ENCODE measurements at places on chromosomes 3 and 15. TPM values are rescaled to one million over a fixed set of nuclear protein-coding genes. Genes with fewer than 3 reads are reported as not detected.

The ZIC4 gene
- total RNA-seq = not detected

DNA sequence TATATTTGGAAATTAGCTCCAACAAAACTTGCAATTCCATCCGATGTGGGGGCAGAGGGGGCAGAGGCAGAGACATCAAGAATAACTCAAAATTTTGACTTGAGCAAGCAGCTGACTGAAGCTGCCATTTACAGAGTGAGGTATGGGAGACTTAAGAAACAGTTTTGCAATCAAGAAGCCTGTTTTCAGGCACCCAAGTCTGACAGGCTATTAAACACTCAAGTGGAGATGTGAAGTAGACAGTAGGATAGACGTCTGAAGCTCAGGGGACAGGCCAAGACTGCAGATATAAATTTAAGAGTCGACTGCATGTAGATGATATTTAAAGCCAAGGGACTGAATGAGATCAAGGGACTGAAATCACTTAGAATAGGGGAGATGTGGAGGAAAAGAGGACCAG lies 9.9 kb upstream of the SH3BP5 start:
- DNase-seq = no peak

- DNase-seq = peak; percentile 41
Measured at GRCh38 chr3:48157202-48157840, 30.9 kb downstream of the CDC25A start.

GRCh38 chr15:38994310-38994709 lies 429.7 kb upstream of the RASGRP1 start:
- DNase-seq = no peak

The FGF12 gene
- not detected for total RNA-seq

The BFSP2 gene
- not detected for total RNA-seq

GRCh38 chr15:69393831-69394491 lies 20.2 kb upstream of the KIF23 start:
- no peak for DNase-seq

GRCh38 chr3:53085476-53085875 lies 39.6 kb upstream of the SFMBT1 start:
- no peak for DNase-seq

- no peak for DNase-seq
Measured at GRCh38 chr3:140388202-140388922, 289.5 kb upstream of the TRIM42 start.

- DNase-seq = no peak
Measured at GRCh38 chr3:143447491-143447890, 327.9 kb downstream of the CHST2 start.

- no peak for DNase-seq
Measured at GRCh38 chr3:197963019-197963637, 3.1 kb downstream of the LMLN start.
